Activated CD8-positive, alpha-beta memory T cell treated with anti-CD3 and anti-CD28 coated beads for 1 hour (primary cell): ENCODE measurements at places on chromosomes 12 and 14.

- no peak for DNase-seq
Measured at GRCh38 chr12:9674226-9674590, 4.7 kb downstream of the CLEC2D start.

DNA sequence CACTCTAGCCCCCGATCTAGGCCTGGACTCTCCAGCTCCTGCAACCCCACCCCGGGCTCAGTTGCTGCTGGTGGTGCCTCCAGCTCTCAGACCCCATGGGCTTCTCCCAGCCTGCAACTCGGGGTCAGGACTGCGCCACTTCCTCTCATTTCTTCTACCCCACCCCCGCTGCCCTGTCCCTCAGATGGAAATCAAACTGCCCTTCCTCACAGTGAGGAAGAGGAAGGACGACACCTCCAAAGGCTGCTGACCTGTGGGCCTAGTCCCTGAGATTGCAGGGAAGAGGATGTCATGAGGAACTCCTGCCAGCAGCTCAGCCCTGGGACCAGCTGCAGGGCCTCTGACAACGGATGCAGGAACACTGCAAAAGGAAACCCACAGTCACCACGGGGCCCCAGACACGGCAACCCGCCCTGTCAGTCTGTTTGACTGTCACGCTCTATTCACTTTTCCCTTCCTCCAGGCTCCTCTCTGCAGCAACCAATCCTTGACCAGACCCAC is 29.3 kb upstream of the PNMA1 start:
- DNase-seq: no peak

DNA sequence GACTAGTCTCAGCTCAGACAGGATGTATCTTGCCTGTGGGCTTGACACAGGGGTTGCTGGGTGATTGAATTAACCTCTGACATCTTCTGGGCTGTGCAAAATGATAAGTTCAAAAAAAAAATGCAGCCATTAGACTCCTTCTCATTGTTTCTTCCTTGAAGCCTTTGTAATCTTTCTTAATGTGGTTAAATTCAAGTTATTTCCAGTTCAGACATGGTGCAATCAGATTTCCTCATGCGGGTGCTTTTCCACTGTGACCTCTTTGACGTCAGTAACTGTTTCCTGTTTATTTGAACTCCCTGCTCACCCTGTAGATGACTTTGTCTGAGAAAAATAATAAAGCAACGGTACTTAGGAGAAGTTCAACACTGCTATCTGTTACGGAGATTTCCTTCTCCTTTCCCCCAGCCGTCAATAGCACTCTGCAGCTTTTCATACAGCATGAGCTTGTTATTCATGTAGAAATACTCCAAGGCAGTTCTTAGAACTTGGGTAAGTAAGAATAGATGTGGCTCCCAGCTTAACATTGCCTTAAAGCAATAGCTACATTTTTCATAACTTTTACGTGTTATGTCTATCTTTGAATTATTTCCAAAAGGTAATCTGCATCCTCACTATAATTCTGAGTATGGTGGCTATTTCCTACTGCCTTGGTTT is 155.5 kb downstream of the PRKCH start:
- no peak for DNase-seq

DNA sequence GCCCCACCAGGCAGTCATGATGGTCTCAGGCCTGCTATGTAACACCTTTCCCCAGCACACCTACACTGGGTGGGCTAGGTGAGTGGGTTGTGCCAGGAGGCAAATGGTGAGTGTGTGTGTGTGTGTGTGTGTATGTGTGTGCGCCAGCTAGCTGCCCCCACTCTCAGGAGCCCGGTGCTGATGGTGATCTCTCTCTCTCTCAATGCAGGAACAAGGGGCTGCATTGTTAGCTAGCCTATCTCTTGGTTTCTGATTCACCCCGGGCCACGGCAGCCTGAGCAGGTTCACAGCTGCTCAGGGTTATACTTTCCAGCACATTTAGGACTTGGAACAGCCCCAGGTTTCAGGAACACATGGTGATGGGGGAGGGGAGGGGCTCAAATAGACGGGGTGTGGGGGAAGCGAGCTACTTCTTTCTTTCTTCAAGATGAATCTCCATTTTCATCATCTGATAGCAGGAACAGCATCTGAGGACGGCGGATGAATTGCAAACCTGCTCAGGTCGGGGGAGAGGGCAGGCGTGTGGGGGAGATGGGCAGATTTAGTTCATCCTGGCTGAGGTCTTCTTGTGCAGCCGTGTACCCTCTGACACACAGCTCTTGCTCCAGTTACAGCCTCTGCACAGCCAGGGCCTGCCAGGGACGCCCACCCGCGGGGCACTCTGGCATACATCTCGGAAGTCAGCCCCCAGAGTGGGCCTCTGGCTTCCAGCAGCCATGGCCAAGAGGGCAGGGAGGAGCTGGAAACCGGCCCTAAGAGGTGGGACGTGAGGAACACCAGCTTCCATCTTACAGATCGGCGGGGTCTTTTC is 137.6 kb downstream of the ZFP36L1 start:
- no peak for DNase-seq

- no peak for DNase-seq
Measured at GRCh38 chr12:121983536-121984210, 38.0 kb upstream of the BCL7A start.

- no peak for DNase-seq
Measured at GRCh38 chr12:51361161-51362016, 14.9 kb upstream of the CELA1 start.

DNA sequence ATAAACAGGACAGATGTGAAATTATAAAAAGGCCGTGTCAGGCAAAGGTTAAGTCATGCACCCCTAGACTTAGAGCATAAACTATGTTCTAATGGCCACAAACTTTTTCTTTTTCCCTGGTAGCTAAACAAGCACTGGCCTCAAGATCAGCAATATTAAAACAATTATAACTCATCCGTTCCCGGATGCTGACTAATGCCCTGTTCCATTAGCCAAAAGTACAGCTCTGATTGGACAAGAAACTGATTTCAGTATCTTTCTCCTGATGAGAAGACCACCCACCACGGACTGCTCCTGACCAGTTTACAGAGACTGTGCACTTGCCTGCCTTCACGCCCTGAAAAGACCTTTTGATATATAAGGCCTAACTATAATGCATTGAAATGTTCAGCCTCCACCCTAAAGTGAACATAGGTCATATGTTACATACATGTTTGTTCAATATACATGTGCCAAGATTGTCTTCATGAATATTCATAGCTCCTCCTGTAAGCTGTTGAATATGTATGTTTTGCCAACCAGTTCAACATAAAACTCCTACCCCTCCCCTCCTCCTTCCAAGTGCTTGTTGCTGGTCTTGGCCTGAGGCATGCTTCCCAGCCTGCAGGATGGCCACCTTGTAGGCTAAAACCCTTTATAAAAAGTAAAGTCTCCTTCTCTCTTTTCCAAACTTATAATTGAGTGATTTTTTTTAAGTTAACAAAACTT is 162.0 kb downstream of the IPO8 start:
- DNase-seq: no peak

DNA sequence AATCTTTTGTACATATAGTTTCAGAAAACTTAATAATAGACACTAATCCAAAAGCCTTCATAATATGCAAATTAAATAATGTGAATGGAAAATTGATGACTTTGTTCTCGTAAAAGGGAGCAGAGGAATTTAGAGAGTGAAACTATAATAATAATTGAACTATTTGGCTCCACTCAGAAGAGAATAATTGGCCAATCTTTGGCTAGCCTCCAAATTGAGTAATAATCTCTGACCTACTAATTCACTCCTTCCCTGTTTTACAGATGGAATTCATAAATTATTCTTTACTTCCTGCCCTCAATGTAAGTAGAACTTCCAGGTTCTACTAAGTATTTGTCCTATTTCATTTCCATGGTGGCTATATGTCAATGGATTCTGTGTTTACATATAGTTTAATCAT is 15.8 kb downstream of the TRIM9 start:
- no peak for DNase-seq
